Skeletal muscle cell (primary cell): ENCODE measurements at places on chromosomes 6 and 20.

GRCh38 chr6:1031720-1032119 lies 280.2 kb upstream of the FOXQ1 start:
- DNase-seq, result no peak

DNA sequence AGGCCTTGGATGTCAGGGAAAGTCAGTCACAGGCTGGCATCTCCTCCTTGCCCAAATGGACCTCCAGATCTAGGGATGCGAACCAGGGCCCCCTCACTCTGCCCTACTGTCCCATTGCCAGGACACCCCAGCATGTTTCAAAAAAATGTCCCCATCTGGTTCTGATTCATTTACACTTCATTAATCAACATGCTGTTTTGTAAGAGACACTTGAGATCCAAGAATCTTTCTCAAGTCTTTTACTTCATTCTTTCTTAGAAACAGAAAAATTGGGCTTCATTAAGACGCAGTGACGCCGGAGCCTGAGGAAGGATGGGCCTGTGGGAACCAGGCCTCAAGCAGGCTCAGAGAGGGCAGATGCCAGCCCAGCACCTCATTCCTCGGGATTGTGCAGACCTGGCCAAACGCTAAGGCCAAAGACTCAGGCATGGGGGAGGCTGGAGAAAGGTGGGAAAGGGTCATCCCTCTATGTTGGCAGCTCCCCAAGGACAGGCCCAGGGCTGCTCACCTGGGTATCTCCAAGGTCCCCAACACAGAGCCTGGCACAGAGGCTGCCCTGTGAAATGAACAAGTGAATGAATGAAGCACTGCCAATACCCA lies 3.8 kb downstream of the RSPO4 start:
- DNase-seq, result no peak

DNA sequence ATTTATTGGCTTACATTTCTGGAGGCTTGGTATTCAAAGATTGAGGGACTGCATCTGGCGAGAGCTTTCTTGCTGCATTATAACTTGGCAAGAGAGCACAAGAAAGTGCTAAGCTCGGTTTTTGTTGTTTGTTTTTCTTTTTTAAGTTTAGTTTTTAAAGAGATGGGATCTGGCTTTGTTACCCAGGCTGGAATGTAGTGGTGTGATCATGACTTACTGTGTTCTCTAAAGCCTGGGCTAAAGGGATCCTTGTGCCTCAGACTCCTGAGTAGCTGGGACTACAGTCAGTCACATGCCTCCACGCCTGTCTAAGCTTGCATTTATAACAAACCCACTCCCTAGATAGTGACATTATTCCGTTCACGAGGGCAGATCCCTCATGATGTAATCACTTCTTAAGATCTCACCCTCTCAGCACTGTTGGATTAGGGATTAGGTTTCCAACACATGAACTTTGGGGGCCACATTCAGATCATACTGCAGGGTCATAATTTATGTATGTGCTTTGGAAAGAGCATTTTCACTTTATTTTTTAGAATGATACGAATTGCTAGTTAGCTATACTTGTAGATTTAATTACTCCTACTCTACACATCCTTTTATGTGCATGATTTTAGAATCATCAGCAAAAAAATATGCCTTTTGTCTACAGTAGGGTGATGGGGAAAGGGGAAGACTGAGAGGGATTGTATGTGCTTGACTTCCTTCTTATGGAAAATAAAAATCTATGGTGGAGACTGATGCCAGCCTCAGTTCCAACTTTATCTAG lies 167.8 kb downstream of the JARID2 start:
- no peak for DNase-seq

DNA sequence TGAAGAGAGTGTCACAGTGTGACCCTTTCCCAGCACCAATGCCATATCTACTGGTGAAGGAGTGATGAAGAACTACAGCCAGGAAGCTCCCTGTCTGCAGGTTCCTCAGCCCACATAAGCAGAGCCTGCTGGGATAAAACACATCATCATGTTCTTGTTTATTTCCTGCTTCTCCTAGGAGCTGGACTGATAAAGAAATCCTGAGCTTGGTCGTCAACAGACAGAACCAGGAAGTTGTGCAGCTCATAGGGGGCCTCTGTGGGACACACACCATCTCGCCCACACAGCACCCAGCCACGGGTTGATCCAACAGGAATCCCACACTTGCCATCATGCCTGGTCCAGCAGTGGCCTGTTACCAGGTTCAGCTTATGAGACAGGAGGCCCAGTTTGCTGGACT lies 2.8 kb upstream of the CSTL1 start:
- DNase-seq, result no peak

- DNase-seq, result no peak
Measured at GRCh38 chr6:40419377-40419776, 167.8 kb downstream of the LRFN2 start.

GRCh38 chr20:48278961-48279481 lies 493.7 kb upstream of the SULF2 start:
- DNase-seq, result no peak

GRCh38 chr20:63739130-63740069 lies at the start of gene SLC2A4RG:
TSS of gene SLC2A4RG (plus strand) at chr20:63739776. CDS start at chr20:63739913, 137 bp downstream.
- DNase-seq, result peak; percentile 7

GRCh38 chr6:37319856-37320480 lies 33.8 kb upstream of the RNF8 start:
- DNase-seq, result no peak

GRCh38 chr6:66948106-66948505 lies 1241.1 kb upstream of the EYS start:
- peak; percentile 18 for DNase-seq

DNA sequence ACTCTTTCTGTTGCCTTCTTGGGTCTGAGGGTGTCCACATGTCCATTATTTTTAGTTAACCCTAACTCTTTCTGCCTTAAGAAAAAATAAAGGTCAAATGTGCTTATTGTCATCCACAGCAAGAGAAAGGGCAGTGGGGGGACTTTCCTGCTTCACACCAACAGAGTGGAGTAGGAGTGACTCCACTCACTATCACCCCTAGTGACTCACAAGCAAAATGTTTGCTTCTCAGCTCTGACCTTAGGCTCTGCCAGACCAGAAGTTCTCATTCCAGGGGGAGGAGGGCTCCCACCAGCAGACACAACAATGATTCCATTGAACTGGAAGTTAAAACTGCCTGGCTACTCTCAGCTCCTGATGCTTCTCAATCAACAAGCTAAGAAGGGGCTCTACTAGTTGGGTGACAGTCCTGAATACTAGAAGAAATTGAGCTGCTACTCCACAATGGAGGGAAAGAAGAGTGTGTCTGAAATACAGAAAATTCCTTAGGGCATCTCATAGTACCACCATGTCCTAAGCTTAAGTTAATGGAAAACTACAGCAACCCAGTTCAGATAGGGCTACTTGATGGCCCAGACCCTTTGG lies 83.9 kb upstream of the AFDN start:
- no peak for DNase-seq

GRCh38 chr20:33604991-33605370 lies 57.1 kb upstream of the C20orf144 start:
- no peak for DNase-seq

- DNase-seq, result no peak
Measured at GRCh38 chr6:5706124-5707033, 300.3 kb downstream of the NRN1 start.

- DNase-seq, result peak; percentile 39
Measured at GRCh38 chr6:7542874-7543624, 1.6 kb downstream of the DSP start.

GRCh38 chr6:134322216-134322615 lies 4.3 kb upstream of the SGK1 start:
- no peak for DNase-seq

- no peak for DNase-seq
Measured at GRCh38 chr6:147057188-147057587, 147.0 kb upstream of the STXBP5 start.

DNA sequence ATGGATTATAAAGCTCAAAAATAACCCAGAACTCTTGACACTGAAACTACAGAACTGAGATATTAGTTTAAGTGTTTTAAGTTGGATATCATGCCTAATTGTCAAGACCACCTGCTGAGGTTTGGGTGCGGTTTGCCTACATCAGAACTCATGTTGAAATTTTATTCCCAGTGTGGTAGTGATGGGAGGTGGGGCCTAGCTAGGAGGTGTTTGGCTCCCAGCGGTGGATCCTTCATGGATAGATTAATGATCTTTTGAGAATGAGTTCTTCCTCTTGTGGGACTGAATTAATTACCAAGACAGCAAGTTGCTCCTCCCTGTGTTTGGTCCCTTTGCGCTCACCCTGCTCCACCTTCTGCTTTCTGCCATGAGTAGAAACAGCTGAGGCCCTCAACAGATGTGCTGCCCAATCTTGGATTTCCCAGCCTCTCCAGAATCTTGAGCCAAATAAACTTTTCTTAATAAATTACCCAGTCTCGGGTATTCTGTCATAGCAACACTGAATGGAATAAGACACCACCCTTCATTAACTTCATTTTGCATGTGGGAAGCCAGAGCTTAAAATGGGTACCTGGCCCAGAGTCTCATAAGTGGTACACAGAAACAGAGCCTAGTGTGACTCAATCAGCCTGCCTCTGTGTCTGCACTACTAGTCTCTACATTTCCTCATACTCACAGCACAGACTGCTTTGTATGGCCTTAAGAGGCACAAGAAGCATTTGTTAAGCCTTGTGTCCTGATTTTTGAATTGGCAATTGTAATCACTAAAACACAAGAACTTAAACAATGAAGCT lies 158.4 kb downstream of the IBTK start:
- DNase-seq, result no peak

DNA sequence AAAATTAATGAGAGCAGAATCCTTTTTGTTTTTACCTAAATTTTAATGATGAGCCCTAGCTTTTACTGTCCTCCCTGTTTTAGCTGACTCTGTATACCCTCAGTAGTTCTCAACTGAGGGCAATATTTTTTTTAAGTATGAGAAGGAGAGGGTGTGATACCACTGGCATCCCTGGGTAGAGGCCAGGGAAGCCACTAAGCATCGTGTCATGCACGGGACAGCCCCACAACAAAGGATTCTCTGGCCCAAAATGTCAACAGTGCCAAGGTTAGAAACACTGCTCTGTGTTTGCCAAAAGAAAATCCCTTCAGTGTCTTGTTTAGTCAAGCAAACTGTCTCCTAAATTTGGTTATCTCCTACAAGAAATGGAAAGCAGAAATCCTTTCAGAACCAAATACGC lies 210.4 kb downstream of the KCNQ5 start:
- DNase-seq, result peak; percentile 12

DNA sequence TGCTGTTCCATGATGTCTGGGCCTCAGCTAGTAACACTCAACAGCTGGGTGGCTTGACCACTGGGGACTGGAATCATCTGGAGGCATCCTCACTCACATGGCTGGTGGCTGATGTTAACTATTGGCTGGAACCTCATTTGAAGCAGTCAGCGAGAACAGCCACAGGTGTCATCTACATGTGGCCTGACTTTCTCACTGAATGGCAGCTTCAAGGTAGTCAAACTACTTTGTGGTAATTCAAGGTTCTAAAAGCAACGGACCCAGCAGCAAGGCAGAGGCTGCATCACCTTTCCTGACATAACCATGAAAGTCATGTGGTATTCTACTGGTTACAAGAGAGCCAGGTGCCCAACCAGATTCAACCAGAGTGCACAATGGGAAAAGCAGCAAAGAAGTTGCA lies 115.9 kb upstream of the DST start:
- no peak for DNase-seq

DNA sequence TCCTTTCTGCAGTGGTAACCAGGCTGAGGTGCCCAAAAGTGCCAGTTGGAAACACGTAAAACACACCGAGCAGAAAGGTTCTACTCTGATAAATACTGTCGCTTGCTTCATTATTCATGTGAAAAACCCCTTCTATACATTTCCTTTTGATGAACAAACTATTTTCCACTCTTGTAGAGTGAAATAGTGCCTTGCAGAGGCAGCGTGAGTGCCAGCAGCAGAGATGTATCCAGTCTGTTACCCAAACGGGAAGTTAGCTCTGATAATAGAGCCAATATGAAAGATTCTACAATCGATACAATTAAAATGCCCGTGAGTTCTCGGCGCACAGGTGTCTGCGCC lies 1.5 kb downstream of the ZBTB46 start:
- DNase-seq, result no peak

- DNase-seq, result no peak
Measured at GRCh38 chr20:9140162-9140760, 71.4 kb downstream of the PLCB4 start.

- DNase-seq, result no peak
Measured at GRCh38 chr20:7939663-7940062, 595 bp downstream of the HAO1 start.

DNA sequence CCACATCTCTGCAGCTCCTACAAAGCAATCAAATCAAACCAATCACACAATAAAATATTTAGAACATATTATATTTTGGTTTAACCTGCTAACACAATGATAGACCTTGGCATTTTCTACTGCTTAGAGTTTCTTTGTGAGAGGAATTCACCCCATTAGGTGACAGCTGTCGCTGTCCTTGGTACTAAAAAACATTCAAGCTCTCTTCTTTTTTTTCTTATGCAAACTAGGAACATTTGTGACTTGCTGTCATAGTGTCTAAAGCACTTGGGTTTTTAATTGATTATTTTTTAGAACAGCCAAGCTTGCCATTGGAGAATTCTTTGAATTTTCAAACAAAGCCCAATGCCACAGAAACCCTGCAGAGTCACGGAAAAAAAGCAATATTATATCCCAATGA lies 46.4 kb downstream of the CNR1 start:
- no peak for DNase-seq

- peak; percentile 52 for DNase-seq
Measured at GRCh38 chr6:10633216-10633615, 61.2 kb downstream of the C6orf52 start.

DNA sequence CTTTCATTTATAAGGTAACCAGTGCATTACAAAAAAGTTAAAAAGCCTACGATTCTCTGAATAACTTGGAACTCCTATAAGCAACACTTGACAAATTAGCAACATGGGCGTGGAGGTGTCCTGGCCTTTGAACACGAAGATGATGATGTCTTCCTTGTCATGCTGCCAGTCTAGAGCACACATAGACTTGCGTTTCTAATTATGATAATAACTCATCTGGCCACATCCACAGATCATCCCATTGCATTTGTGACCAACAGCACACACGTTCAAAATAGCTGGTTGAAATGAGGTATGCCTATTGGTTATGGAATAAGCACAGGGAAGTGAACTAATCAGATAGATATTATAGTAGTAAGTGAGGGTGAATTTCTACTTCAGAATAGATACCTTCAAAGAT lies 608.9 kb downstream of the PRKN start:
- DNase-seq, result no peak

GRCh38 chr6:16473908-16474771 lies 235.8 kb downstream of the GMPR start:
- DNase-seq, result no peak

DNA sequence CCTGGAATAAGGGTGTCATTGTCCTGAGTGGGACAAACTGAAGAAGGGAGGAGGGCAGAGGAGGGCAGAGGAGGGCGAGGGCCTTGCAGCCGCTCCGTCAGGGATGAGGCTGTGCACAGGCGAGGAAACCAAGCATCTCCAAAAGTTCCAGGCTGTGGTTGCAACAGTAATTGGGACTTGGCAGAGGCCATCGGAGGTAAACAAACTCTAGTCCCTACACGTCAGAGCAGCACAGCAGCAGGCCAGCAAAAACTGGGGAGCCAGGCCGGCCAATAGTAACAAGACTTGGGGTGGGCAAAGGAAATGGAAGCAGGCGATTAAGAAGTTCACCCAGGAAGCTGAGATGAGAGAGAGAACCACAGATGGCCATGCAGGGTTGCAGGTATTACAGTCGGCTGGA lies 142.8 kb downstream of the SMOC2 start:
- DNase-seq, result no peak
